ENCODE measurements at places on chromosomes 4 and X.

DNA sequence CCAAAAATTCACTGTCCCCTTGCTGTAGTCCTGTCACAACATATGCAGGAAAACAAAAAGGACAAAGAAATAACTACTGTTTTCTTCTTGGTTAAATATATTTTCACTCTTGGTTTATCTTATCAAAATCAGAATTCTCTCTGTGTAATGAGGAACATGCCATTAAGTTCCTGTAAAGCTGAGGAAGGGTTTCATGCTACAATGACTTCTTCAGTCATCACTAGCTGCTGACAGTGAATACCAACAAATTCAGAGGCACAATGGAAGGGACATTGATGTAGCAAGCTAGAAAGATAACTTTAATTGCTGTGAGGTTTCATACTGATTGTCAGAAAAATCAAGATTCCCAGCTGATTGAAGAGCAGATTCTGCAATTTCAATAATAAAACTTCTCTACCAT is 782.9 kb upstream of the HTR2C start:
- no peak for DNase-seq

DNA sequence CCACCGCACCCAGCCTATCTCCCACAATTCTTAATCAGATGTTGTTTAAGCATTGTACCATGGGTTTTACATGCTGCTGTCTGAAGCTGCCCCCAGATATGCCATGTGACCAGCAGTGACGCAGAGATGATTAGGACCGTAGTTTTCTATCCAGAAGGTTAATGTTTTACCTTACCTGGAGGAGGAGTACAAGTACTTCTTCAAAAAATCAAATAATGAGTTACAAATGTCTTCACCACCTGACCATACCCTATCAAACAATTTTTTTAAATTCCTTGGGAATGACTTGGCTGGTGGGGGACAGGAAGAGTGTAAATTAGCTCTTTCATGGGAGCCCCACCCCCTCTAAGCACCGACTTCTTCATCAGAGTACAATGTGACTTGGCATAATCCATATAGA is 16.2 kb upstream of the SGMS2 start:
- no peak for DNase-seq

GRCh38 chr4:112026058-112026457 is 119.2 kb upstream of the FAM241A start:
- no peak for DNase-seq

- DNase-seq, result no peak
Measured at GRCh38 chr4:110798687-110799086, 175.8 kb upstream of the PITX2 start.

DNA sequence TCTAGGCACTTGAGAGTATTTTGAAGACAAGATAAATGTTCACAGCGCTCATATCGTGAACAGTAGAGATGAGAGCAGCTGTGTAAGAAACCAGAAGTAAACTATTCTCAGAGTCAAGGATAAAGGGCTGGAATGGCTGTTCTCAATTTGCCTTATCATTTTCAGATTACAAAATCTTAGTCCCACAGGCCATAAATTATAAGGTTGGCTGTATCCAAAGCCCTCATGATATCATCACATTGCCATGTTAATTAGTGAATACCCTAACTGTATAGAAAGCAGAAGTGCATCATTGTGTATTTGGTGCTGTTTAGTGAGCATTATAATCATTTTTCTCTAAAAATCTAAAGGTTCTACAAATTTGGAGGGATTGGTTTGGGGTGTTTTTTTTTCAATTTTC is 168.9 kb upstream of the EDNRA start:
- no peak for DNase-seq

DNA sequence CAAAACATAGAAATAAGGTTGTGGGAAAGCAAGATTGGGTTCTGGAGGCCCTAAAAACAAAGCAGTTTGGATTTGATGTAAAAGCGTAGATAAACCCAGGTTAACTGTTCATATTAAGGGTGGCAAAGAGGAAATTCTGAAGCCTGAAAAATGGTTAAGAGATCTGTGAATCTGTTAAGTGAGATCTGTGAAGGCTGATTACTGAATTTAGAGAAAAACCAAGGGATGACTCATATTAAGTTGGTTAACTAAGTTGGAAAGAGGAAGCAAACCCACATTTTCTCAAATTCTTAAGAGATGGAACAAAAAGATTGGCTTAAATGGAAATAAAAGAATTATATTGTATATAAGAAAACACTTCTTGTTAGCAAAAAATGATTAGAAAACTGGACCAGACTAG is 22.8 kb downstream of the GPAT3 start:
- DNase-seq, result no peak

- no peak for DNase-seq
Measured at GRCh38 chr4:181157647-181158046, 1085.6 kb upstream of the TENM3 start.

DNA sequence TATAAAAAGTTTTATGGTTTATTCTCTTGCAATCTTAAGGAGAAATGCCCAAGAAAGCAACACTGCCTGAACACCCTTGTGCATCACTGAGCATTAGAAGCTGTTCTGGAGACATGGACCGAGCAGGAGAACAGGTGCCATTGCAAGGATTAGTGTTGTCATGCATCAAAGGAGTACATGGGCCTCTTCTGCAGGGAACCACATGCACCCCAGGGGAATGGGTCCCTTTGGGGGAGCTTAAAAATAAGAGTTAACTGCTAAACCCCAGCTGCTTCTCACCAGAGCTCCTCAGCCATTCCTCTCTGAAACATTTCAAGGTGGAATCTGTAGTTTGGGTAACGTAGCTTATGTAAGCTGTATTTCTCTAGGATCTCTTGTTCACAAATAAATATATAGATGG is 353.0 kb upstream of the SLC7A11 start:
- DNase-seq, result no peak

- DNase-seq, result no peak
Measured at GRCh38 chrX:72276478-72276953, 532 bp downstream of the RPS4X start.

DNA sequence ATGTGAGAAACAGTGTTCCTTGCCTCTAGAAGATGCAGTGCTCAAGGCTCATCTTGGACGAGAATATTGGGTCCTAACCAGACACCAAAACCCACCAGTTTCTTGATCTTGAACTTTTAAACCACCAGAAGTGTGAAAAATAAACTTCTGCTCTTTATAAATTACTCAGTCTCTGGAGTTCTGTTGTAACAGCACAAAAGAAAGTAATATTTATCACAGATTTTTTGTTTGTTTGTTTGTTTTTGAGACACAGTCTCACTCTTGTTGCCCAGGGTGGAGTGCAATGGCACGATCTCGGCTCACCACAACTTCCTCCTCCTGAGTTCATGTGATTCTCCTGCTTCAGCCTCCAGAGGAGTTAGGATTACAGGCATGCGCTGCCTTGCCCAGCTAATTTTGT is 371.1 kb upstream of the NDST4 start:
- no peak for DNase-seq

DNA sequence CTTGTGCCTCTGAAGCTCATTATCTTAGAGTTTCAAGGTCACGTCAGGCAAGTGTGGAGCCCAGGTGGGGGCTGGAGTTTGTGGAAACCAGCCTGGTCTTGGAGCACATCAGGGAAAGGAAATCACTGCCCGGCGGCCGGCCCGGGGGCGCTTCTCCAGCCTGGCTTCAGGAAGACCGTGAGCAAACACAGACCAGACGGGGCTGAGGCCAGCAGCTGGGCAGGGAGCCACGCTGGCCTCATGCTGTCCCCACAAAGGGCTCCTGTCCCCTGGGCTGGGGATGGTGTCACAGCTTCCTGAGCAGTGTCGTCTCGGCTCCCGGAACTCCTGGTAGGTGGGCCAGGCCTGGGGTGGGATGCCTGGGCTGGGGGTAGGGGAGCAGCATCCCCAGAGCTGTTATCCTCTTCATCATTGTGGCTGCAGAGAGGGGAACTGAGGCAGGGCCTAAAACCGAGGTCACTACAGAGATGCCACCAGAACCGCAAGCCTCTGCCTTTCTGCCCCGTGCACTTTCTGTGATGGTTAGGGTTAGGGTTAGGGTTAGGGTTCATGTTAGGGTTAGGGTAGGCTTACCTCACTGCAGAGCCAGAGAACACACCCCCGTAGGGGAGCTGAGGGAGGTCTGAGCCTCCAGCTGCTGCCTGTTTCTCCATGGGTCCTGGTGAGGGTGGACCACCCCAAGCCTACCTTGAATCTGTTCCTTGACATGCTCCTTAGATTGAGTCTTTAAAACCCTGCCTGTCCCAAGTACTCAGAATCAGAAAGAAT is 77.5 kb downstream of the HTRA3 start:
- DNase-seq, result no peak

GRCh38 chr4:4613641-4614286 is 71.9 kb upstream of the STX18 start:
- no peak for DNase-seq

DNA sequence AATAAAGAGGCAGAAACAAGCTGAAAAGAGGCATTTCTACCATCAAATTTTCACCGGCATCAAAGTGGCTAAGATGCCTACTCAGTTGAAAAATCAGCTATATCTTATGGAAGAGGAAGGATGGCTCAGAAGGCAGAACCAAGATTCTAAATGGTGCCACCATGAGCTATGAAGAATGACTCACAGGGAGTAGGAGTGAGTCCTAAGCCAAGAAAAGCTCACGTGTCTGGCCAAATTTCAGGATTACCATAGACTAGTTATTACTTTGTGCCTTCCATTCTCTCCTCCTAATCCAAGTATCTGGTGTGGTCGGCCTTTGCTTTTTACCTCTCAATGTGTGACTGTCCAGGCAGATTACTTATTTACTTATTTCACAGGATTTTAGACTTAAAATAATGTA is 54.8 kb downstream of the BMP3 start:
- DNase-seq, result no peak

DNA sequence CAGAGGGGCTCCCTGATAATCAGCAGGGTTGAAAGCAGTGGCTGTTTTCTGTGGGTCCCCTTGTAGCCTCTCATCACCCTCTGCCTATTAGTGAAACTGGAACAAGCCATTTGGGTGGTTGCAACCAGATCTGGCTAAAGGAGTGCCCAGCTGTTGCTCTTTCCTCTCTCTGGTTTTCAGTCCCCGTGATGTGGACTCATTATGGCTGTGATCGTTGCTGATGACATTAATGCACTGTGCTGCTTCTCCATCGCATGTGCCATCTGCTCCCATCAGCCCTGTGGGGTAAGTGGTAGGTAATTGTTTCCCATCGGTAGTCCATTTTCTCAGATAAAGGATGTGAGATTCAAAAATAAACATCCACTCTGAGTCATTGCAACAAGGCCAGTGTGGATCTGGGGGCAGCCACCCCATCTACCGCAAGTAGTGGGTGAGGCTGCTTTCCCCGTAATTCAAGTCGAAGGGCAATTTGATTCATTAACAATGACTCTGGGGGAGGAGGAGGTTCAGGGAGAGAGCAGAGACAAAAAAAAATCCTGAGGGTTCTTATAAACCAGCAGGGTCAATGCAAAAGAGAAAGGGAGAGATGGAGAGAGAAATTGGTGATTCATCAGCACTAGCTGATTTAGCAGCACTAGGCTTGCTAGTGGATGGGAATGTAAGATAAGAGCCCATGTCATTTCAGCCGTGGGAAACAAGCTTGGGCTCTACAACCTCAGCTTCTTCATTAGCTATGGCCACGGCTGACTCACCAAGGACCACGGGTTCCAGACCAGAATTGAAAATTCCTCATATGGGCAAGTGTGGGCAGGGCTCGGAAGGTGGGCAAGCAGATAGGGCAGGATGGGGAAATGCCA is 357.8 kb downstream of the MID1IP1 start:
- no peak for DNase-seq

- no peak for DNase-seq
Measured at GRCh38 chrX:13123857-13124345, 79.5 kb upstream of the FAM9C start.

Data from effector CD4-positive, alpha-beta T cell (primary cell).